ENCODE measurements at places on chromosomes 16 and 17.

GRCh38 chr17:29461483-29462206 lies 71.5 kb downstream of the TAOK1 start:
- no peak for DNase-seq

GRCh38 chr17:63963123-63963522 lies 9.6 kb downstream of the SCN4A start:
- DNase-seq = no peak

DNA sequence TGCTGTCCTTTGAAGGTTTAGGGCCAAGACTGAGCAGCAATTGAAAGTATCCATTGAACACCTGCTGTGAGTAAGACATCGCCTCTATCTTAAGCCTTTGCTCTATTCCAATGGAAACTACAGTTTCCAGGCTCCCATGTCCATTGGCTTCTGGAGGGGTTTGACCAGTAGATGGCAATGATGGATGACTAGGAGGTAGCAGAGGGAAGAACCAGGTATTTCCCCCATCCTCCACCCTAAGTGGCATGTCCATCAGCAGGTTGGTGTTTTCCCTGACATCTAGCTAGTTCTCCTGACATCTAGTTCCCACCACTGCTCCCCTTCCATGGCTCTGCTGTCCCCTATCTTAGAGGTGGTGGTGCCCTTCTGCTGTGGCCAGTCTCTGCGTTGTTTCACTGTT lies 58.7 kb downstream of the CENPV start:
- no peak for DNase-seq

GRCh38 chr17:83127431-83128160 lies 48.2 kb downstream of the METRNL start:
- no peak for DNase-seq

- no peak for DNase-seq
Measured at GRCh38 chr16:262121-262745, 13.5 kb downstream of the RGS11 start.

GRCh38 chr17:81825841-81826466 lies 7.1 kb downstream of the MCRIP1 start:
- DNase-seq = no peak

DNA sequence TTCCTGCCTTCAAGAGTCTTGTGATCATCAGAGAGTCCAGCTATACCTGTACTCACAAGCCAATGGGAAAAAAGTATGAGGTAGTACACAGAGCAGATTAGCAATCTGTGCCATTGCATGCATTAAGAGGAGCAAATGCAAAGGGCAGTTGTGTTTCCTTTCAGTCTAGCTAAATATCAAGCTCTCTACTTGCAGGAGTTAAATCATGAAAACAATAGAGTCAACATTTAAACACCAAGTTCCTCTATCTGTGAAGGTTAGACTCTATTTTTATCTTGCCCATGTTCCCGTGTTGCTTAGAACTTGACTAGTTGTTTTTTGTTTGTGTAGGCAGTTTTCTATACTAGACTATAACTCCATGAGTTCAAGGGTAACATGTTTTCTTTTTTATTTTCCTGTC lies 4.7 kb upstream of the FAM20A start:
- DNase-seq = no peak

DNA sequence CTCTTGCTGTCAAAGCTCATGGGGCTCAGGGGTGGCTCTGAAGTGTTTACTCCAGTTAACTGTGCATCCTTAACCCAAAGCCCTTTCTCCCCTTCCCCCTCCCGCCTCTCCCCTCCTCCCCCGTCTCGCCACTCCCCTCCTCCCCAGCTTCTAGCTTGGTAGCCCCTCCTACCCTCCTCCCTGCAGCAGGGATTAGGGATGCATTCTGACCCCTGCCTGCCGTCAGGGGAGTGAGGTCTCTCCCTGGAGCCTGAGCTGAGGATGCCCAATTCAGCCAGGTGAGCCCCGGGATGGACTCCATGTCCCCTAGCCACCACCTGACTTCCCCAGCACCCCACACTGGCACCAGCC lies 1.6 kb downstream of the HS3ST6 start:
- DNase-seq = no peak

GRCh38 chr16:78727536-78727935 lies 628.1 kb downstream of the WWOX start:
- no peak for DNase-seq

- no peak for DNase-seq
Measured at GRCh38 chr16:62940569-62940968, 904.3 kb upstream of the CDH8 start.

GRCh38 chr16:30886145-30886544 lies 7.7 kb downstream of the BCL7C start:
- no peak for DNase-seq

DNA sequence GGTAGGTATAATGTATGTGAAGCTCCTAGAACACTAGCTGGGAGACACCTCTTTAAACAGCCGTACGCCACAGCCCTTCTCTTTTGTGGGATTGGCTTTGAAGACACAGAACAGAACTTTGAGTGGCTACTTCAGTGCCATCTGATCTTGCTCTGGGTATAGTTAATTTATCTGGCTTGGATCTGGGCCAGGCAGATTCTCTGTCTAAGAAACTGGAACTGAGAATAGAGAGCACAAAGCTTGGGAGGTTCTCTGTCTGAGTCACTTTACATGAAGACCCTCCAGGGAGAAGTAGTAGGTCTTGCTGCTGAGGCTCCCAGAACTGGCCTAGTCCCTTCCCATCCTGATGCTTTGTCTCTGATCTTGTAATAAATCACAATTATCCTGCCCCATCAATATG lies 721.0 kb upstream of the KIF2B start:
- DNase-seq = no peak

- no peak for DNase-seq
Measured at GRCh38 chr17:58411408-58411894, 5.9 kb downstream of the RNF43 start.

- no peak for DNase-seq
Measured at GRCh38 chr17:2695243-2695960, 16.2 kb downstream of the CLUH start.

DNA sequence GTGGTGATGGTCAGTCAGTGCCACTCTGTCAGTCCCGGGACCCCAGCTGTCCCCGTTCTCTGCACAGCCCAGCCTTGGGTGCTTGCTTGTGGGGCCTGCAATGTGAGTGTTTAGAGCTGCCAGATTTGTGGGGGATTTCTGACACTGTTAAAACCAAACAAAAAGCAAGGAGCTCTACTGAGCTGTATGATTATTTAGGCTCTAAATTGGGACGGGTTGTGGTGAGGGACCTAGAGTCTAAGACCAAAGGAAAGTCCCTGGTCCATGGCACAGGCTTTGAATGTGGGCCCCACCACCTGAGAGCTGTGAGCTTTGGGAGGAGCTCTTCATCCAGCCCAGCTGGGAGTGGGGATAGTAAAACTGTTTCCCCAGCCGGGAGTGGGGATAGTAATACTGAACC lies 63.3 kb downstream of the KSR1 start:
- DNase-seq = no peak

DNA sequence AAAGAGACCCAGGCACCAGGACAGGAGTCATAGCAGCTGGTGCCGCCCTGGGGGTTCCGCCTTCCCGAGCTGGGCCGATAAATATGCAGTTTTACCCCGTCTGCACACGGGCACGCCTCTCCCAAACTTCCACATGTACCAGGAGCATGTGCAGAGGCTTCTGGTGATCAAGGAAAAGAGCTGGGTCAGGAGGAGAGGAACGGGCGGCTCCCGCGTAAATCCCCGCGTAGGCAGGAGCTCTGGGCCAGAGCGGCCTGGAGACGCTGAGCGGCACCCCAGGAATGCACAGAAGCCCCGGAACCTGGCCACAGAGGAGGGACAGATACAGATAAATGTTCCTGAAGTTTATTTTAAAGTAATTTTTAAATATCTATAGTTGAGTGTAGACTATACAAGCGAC lies 46.6 kb upstream of the METRNL start:
- no peak for DNase-seq

DNA sequence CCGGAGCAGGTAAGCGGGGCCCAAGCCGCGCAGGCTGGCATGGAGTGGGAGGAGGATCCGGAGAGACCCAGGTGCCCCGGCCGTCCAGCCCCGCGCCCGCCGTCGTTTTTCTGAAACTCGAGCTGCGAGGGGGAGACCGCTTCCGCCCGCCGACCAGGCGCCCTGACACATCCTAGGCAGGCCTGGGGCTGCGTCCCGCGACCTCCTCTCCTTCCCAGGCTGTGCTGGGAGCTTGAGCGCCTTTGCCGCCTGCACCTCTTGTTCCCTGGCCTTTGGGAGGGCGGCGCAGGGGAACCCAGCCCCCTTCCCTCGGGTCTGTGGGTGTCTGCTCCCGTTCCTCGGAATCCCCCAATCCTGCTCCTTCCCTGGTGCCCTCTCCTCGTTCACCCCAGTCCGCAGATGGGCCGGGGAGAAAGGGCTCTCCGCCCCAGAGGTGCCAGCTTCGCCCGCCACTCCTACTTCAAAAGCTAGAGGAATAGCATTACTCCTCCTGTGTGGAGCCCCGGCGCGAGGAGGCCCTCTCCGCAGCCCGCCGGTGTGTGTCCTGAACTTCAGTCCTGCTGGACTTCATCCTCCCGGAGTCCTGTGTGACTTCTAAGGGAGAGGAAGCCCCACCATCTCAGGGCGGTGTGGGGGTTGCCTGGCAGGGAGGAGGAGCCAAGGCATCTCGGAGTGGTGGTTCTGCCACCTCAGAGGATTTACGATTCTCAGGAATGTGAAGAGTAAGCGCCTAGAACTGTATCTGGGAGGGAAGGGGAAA lies 1.0 kb downstream of the NHERF1 start:
- DNase-seq = no peak

- DNase-seq = no peak
Measured at GRCh38 chr16:77669057-77669456, 53.3 kb upstream of the NUDT7 start.

GRCh38 chr17:8016632-8017424 lies 14.4 kb downstream of the GUCY2D start:
- no peak for DNase-seq

DNA sequence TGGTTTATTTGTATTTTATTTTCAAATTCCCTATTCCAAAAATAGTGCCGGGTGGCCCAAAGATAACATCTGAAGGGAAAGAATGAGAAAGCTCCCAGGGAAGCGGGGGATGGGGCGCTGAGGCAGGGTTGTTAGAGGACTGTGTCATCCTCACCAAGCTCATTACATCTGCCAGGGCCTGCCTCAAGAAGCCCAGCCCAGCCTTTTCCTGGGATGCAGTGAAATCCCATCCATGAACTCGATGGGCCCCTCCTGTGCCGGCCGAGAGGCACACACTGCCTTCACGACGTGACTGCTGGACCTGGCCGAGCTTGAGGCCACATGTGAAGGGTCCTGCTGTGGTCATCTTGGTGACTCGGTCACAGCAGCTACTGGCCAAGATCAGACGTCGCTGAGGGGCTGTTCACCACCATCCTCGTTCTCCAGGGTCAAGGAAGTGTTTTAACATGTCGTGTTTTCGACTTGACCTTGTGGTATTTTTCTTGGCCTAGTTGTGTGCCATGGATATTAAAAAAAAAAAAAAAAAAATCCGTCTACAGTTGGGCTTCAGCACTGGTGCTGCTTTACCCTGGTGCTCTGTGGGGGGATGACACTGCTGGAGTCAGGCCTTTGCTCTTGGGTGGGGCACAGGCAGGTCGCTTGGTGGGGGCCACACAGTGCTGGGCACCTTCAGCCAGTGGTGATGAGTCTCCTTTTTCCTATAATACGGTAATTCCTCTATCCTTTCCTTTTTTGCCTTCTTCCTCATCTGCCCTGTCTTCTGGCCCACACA lies 4.9 kb downstream of the TIMM22 start:
- DNase-seq = no peak

DNA sequence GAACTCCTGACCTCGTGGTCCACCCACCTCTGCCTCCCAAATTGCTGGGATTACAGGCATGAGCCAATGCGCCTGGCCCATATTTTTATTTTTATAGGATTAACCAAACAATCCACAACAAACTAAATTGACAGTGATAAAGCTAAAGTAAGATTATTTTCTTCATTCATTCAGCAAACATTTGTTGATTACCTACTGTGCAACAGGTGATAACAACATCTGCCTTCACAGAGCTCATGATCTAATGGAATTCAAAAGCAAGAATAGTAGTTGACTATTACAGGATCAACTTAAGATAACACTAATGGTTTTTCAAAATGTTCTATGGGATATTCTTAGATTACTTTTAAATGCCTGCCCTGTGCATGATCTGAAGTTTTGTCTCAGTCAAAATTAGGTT lies 37.8 kb downstream of the NQO1 start:
- DNase-seq = no peak

GRCh38 chr16:86046026-86046425 lies 147.1 kb downstream of the IRF8 start:
- no peak for DNase-seq

- DNase-seq = no peak
Measured at GRCh38 chr16:71899171-71899570, 3.8 kb downstream of the IST1 start.

- no peak for DNase-seq
Measured at GRCh38 chr17:71987634-71988033, 133.2 kb upstream of the SOX9 start.

DNA sequence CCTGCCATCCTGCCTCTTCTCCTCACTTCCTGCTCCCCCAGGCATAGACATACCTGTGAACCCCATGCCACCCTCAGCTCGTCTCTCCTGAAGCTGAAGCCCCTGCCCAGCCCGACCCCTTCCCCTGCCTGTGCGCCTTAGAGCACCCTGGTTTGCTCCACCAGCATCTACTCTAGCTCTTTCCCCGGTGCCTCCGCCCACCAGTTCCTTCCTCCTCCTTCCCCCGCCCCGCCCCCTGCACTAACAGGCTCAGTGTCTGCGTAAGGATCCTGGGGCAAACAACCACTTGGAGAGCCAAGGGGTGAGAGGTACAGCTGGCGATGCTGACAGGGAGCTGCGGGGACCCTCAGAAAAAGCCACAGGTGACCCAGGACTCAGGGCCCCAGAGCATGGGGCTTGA lies 1.9 kb downstream of the GPR142 start:
- peak; percentile 16 for DNase-seq

DNA sequence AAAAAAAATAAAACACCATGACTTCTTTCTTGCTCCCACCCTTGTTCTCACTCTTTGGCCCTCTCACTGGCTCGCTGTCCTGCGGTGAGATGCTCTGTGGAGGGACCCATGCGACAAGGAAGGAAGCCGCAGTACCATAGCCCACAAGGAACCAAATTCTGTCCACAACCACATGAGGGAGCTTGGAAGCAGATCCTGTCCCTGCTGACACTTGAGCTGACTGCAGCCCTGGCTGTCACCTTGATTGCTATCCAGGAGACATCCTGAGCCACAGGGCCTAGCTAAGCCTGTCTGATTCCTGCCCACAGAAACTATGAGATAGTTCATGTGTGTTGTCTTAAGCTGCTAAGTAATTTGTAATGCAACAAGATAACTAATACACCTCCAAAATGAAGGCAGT lies 4.8 kb upstream of the MT2A start:
- DNase-seq = no peak

GRCh38 chr16:84786605-84787262 lies 33.1 kb upstream of the CRISPLD2 start:
- no peak for DNase-seq

GRCh38 chr16:1818873-1819525 lies 7.6 kb downstream of the HAGH start:
- no peak for DNase-seq

- peak; percentile 34 for DNase-seq
Measured at GRCh38 chr17:18248300-18248731, 10.2 kb downstream of the FLII start.
